ENCODE measurements at places on chromosomes 5 and 9.

DNA sequence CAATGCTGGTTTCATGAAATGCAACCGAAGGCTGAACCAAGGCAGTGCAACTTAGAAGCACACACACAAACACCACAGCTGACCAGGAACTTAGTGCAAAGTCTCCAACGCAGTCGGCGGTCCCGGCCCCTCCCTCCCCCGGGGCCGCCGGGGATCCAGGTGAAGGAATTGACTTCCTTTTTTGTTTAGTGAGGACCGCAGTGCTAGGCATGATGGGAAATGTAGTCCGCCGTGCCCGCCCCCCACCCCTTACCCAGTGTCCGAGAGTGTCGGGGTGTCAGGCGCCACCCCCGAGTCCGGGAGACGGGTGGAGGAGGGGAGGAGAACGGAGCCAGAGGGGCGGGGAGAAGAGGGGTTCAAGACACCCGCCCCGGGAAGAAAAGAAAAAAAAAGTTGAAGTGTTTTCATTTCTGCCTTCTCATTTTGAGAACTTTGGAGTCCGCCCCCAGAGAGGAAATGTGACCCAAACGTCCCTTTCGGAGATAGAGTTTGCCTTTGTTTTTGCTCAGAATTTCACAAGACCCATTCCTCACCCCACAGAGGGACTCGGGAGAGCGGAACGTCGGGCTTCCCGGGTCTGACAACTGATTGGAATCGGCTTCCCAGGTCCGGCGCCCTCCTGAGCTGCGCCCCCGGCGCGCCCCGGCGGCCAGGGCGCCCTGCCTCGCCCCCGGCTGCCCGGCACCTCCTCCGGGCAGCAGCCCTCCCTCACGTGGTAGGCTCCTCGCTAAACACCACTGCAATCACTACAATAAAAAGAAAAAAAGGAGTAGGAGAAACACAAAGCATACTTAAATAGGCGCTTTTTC is 2.0 kb downstream of the IER5L start:
- peak; percentile 86 for DNase-seq

GRCh38 chr5:76964060-76964459 is 11.2 kb downstream of the CRHBP start:
- DNase-seq = peak; percentile 33

DNA sequence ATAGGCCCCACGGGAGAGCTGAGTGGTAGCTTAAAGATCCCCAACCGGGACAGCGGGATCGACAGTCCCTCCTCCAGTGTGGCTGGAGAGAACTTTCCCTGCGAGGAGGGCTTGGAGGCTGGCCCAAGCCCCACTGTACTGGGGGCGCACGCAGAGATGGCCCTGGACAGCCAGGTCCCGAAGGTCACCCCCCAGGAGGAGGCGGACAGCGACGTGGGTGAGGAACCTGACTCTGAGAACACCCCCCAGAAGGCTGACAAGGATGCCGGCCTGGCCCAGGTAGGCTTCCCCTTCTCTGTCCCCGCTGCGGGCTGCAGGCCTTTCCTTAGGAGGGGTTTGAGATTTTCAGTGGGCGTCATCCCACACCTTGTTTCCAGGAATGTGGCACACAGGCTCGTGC is 29.1 kb downstream of the FGD3 start:
- no peak for DNase-seq

DNA sequence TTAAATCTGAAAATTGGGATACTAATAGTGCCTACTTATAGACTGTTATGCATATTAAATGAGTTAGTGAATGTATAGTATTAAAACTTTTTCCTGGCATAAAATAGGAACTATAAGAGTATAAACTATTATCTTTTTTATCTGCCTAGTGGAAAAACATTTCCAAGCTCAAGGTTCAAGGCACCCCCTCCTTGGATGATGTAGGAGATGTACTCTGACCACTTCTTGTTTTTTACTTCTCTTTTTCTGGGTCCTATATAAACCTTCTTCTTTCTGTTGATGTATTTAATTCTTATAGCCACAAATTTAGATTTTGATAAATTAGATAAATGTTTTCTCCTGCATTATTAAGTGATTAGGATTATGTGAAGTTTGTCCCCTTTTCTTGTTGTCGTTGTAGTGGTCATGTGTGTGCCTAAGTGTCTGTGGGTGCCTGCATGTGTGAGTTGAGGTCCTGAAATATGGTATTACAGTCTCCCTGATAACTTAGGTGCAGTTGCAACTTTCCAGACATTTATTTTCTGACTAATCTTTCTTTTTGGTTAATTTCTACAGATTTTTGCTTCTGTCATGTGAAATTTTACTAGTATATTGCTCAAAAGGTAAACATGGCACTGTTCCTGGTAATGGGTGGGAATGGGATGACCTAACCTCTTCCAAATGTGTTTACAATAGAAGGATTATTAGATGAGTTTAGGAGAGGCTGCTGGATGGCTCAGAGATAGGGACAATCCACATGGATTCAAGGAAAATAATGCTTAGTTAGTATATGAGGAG is 160.8 kb upstream of the CDKN2B start:
- no peak for DNase-seq

- no peak for DNase-seq
Observed at GRCh38 chr9:72601615-72602014, 80.2 kb downstream of the TMC1 start.

All from right renal pelvis (tissue), 4 donors.